CMK (cell line): ENCODE measurements at places on chromosomes 7 and 10.

- DNase-seq = no peak
Measured at GRCh38 chr7:13593854-13594253, 395.6 kb downstream of the ETV1 start.

- no peak for DNase-seq
Measured at GRCh38 chr7:105187302-105188169, 173.5 kb downstream of the KMT2E start.

GRCh38 chr7:120468611-120469010 lies 195.6 kb downstream of the KCND2 start:
- DNase-seq = no peak

DNA sequence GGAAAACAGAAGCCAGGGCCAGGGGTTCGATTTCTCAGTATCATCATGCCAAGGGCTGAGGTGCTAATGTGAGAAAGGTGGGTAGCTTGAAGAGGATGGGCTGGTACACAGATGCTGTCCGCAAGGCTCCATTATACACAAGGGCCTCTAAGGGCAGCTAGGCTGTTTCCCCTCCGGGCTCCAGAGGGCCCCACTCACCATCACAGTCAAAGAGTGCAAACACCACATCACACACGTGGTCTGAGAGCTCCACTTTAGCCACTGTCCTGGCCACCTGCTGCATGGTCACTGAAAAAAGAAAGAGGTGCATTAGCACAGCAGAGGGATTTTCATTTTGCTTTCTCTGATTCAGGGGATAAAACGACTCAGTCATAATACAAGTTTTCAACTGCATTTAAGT lies 20.9 kb upstream of the DNAJB12 start:
- DNase-seq = no peak

GRCh38 chr7:137146012-137146455 lies 197.5 kb downstream of the PTN start:
- DNase-seq = no peak

- DNase-seq = no peak
Measured at GRCh38 chr10:70939441-70940003, 51.2 kb upstream of the PCBD1 start.

DNA sequence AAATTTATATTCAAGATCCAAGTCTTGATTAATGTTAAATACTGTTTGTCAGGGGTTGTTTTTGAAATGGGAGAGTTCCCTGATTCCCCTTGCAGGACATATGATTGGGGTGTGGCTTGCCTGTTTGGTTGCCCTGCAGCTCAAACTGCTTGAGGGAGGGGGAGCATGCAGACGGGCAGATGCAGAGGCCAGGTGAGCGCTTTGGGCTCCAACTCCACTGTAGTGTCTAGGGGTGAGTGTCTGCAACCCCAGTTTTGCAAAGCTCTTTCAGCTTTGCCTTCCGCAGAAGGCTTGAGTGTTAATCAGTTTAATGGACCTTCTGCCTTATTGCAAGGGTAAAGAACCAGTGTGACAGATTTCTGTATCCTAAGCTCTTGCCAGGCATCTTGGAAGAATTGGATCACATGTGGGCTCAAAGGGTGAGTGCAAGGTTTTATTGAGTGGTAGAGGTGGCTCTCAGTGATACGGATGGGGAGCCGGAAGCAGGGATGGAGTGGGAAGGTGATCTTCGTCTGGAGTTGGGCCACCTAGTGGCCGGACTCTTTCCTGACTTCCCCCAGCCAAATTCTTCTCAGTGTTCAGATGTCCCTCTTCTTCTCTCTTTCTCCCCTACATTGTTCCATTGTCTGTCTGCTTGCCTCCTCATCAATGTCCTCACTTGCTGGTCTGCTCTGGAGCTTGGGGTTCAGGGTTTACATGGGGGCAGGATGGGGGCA lies 479.7 kb downstream of the ATRNL1 start:
- no peak for DNase-seq

GRCh38 chr7:5408777-5409176 lies 14.9 kb downstream of the TNRC18 start:
- DNase-seq = no peak

GRCh38 chr7:25485026-25485425 lies 256.7 kb upstream of the NPVF start:
- no peak for DNase-seq

DNA sequence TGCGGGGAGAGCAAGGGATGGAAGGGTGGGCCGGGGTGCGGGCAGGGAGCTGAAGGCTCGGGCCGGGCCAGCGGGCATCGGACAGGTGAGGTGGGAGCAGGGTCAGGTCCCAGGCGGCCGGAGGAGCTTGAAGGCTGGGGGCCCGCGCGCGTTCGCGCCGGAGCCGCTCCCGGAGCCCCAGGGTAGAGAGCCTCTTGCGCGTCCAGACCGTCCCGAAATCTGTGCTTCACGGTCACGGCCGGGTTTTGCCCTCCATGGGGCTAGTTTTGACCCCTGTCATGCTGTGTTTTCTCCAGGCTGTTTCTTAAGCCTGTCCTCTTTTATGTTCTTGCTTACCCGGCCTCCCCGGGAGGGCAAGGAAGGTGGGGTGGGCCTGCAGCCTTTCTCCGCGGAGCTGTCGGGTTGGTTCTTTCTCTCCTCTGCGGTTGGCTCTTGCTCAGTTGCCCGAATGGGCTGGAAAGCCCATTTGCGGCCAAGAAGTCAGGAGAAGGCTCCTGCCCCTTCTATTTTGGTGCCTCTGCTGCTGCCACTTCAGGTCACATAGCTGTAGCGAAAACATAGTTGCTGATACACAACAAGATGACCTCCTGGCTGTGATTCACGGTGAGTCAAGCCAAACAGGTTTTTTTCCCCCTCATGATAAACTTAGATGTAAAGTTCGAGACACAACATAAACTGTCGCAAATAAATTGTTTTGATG lies 650 bp downstream of the UBE2D1 start:
- no peak for DNase-seq

- DNase-seq = no peak
Measured at GRCh38 chr7:142790056-142790455, 19.3 kb downstream of the PRSS2 start.

- no peak for DNase-seq
Measured at GRCh38 chr7:25805027-25805687, 346.8 kb upstream of the NFE2L3 start.

DNA sequence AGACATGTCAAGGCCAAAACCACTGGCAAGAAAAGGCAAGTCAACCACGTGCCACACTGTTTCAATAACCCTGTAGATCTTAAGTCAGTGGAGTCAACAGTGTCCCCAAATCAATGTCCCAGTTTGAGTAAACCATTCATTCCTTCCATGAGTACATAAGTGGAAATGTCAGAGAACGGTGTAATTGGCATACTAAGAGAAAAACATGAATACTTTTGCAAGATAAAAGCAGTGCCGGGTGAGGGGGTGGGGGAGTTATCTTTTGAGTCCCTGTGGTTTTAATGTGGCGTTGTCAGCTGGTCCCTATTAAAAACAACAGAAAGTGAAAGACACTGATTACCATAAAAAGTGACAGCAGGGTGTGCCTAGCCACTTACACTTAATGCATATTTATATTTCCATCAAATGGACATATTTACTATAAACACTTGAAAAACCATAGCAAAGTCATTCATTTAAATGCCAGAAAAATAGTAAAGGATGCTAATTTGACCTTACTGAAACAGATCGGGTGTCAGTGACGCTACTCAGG lies 37.8 kb downstream of the RSU1 start:
- no peak for DNase-seq

DNA sequence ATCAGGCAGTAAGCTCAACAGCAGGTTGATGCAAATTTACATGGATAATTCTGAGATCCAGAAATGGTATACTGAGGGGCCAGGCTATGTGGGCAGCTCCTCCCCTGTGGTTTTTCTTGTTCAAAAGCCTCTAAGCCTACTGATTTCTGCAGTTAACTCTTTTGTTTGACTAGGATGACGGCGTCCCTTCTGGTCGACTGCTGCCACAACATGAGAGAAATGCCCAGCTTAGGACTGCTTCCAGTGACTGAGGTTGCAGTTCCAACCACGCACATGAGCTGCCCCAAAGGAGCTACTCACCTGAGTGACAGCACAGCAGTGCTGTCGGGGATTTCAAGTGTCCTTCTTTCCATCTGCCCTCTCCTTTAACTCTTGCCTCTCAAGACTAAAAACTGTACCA lies 973.0 kb upstream of the GHITM start:
- DNase-seq = no peak

DNA sequence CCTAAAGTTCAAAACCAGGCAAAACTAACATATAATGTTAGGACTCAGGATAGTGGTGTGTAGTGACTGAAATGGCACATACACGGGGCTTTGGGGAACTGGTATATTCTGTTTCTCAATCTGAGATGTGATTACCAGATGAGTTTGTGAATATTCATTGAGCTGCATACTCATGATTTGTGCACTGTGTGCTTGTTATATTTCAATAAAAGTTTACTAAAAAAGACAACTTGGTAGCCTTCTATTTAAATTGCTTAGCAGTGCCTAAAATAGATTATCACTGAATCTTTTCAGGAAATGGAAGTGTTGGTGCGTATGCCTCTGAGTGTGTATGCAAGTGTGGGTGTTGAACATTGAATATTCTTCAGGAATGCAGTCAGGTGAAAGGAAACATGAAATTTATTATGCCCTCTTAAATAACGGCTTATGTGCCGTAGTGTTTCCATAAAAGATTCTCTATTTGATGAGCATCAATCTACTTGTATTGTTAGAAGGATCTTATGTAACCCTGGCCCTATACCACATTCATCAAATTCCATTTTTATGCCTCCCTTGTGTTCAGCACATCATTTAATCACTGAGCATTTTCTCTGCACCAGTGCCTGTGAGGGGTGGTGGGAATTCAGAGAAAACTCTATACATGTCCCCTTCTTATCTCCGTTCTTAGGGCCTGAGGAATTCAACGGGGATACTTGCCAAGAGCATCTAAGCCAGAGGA lies 82.6 kb upstream of the AUTS2 start:
- no peak for DNase-seq

DNA sequence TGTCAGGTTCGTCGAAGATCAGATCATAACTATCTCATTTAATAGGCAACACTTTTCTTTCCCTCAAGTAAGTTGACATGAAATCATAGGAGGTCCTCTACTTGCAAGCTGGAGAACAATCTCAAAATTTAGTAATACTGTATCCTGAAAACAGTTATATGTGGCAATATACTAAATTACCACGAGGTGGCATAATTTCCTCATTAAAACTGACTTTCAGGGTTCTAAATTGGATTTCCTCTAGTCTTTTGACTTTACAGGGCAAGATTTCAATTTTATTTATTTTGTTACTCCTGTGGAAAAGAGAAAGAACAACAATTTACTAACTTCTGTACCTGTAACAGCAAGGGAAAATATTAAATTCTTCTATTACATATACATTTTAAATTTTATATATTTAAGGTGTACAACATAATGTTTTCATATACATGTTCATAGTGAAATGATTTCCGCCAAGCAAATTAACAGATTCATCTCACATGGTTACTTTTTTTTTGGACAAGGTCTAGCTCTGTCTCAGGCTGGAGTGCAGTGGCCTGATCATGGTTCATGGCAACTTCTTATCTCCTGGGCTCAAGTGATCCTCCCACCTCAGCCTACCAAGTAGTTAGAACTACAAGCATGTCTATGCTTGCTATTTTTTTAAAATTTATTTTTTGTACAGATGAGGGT lies 53.4 kb upstream of the CYP2C18 start:
- DNase-seq = peak; percentile 7

GRCh38 chr7:48548667-48549066 lies 375.7 kb upstream of the CDC14C start:
- DNase-seq = no peak

DNA sequence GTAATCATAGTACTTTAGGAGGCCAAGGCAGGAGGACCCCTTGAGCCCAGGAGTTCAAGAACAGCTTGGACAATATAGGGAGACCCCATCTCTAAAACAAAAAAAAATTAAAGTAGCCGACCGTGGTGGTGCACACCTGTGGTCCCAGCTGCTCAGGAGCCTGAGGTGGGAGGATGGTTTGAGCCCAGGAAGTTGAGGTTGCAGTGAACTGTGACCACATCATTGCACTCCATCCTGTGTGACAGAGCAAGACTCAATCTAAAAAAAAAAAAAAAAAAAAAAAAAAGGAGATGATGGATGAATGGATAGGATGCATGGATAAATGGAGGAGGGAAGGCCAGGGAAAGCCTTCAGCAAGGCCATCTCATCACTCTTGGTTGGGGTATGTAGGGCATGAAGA lies 33.4 kb upstream of the BMPR1A start:
- DNase-seq = no peak

DNA sequence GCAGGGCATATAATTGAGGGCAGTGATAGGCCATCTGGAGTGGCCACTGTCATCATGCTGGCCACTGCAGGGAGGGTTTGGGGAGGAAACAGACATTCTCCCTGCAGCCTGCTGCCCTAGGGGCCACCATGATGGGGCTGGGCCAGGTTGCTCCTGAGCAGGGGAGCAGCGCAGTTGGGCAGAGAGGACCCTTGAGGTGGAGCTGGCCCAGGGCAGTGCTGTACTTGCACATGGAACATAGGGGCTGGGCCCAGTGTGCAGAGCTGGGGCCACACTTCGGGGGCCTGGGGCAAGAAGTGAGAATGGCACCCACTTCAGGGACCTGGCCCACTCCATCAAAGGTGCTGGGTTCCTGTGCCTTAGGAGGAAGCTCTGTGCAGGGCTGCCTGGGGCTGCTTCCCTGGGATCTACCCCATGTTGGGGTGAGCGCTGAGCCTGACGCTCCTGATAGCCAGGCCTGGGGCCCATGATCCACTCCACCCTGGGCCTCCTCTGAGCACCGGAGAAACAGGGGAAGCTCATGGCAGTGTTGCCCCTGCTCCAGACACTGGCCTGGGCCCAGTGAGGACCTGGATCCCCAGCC lies 21.3 kb upstream of the NUB1 start:
- no peak for DNase-seq

DNA sequence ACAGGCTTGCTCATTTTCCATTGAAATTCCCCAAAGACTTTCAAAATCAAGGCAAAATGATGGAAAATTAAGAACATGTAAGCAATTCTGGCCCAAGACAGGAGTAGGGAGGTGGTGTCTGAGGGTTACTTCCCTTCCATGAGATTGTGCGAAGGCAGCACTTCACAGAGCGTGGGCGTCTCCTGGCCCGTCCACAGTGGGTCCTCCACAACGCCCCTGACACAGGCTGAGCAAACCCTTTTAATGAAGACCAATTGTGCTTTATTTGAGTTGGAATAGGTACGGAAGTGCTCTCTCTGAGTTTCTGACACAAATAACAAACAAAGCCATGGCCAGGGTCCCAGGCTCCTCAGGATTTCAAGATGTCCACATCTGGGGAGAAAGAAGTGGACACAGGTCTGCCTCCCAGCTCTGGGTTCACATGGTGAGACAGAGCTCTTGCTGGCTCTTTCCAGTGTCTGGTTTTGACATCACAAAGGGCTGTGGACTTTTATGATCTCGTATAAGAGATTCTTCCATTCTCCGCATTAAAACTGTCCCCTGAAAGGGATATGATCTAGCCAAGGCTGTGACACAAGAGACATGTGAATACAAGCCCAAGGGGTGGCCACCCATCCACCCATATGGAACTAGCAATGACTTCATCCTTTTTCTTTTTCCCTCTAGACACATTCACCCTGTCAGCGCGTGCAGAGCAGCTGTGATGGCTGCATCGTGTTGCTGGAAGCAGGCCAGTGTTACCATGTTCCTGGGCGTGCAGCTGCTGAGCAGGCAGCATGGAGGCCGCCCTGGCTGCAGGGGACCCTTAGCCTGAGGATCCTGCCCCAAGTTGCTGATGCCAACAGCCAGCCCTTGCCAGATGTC lies 145.6 kb downstream of the ADAM12 start:
- no peak for DNase-seq
